ENCODE measurements at places on chromosomes 2 and 18.
A peak's percentile ranks its signal among the peaks of the same experiment; 100 is the strongest.

DNA sequence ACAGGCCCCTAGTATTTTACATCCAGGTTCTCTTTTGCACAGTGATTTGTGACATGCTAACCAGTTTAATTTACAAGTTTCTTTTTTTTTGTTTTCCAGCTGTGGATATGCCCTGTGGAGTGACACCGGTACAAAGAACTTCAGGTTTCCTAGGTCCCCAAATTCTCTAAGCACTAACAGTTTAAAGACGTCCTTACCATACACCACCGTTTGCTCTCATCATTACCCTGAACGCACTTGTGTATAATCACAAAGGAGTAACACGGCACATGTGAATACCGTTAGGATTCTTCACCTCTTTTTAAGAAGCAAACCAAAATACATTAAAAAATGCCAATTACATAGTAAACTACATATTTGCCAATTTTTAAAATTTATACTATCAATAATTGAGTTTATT, 853 bp downstream of the LANCL1 start:
- no peak for DNase-seq

DNA sequence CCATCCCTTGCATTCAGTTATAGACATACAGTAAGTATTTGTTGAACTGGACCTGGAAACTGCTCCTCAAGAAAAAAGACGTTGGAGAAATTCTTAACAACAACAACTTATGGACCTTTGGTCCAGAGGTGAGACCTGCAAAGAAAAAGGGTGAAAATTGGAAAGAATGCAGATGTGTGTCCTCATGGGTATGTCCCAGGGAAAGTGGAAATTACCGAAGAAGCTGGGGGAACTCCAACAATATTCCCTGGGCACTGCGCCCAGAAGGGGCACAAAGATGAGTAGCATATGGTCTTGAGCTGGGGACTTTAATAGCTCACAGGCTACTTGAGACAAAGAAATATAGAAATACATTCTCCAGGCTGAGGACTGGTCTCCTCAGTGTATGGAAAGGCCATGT, 35.5 kb upstream of the YWHAQ start:
- no peak for DNase-seq

DNA sequence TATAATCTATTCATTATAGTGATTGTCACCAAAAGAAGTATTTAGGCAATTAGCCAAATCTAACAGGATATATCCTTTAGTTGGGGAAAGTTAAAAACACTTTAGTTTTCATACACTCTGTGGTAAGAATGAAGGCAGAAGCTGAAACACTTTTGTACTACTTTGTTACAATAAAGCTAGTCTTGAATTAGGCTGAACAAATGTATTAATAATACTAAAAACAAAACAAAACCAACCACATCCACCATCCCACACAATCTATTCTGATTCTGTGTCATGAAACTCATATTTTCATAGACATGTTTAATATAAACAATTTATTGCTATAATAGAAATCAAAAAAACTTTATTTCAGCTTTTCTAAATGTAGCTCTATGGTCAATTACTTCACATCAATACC, 508.8 kb downstream of the ZEB2 start:
- no peak for DNase-seq

- DNase-seq, result no peak
Observed at GRCh38 chr2:108593547-108594098, 59.4 kb downstream of the LIMS1 start.

DNA sequence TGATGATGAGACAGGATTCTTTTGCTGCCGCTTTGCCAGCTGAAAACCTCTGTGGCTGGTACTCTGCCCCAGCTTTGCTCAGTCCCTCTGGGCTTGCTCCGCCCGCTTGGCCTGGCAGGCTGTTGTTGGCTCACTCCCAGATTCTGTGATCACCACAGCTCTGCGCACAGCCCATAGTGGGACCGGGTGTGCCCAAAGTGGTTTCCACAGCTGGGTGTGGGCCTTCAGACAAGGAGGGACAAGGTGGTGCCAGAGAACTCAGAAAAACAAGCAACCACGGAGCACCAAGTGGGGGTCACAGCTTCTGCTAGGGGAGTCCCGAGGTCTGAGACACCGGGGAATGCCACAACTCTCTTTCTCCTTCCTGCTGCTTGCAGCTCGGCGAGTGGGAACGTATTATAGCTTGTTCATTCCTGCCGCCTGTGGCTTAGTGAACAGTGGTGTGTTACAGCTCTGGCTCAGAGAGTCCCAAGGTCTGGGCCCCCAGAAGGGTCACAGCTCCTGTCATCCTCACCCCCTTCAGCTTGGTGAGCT, 9.2 kb upstream of the KYNU start:
- DNase-seq, result no peak

DNA sequence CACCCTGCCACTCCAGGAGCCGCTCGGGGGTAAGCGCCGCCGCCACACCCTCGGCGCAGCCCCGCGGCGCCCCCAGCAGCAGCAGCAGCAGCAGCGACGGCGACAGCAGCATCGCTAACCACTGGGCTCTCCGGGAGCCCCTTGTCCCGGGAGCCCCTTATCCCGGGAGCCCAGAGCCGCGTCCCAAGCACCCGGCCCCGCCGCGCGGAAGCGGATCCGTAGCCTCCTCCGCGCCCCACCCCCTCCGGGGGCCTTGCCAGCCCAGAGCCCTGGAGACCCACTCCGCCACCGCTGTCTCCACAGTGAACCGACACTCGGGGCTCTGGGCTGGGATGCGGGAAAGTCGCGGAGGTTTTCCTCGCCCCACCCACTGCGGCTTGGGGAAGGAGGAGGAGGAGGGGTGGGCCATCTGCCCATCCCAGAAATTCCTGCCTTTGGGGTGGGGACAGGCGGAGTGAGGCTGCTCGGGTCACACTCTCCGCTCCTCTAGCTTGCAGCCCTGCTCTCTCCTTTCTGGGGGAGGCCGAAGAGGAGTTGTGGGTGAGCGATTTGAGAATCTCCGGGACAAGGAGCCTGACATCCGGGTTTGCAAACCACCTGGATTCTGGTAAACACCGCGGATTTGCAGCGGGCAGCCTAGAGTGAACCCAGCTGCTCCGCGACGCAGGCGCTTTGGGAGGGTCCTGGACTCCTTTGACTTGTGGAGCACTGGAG, at the start of gene PLA2R1:
Gene PLA2R1 (minus strand): TSS at position 324 of the 714 bp plus-strand sequence. CDS start 212 bp downstream, at position 112.
- DNase-seq, result peak; percentile 13

- DNase-seq, result no peak
Observed at GRCh38 chr2:16773080-16773713, 107.6 kb upstream of the CYRIA start.

GRCh38 chr2:230000118-230000841, 68.4 kb downstream of the SLC16A14 start:
- no peak for DNase-seq

DNA sequence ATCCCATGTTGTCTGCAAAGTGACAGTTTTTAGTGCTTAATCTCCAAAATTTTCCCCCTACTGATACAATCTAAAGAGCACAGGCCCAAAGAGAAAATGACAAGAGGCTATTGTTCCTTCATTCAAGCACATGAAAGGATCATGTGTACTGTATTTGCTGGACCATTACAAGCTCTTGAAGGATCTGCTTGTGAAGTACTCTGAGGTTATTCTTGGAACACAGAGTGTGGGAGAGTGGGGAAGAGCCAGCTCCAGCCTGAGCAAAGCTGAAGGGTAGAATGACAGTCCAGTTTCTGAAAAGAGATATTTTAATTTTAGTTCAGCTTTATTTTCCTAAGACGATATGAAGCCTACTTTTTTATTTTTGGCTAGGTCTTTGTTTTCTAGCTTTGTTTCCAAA, 112.2 kb downstream of the GALNT3 start:
- DNase-seq, result no peak

DNA sequence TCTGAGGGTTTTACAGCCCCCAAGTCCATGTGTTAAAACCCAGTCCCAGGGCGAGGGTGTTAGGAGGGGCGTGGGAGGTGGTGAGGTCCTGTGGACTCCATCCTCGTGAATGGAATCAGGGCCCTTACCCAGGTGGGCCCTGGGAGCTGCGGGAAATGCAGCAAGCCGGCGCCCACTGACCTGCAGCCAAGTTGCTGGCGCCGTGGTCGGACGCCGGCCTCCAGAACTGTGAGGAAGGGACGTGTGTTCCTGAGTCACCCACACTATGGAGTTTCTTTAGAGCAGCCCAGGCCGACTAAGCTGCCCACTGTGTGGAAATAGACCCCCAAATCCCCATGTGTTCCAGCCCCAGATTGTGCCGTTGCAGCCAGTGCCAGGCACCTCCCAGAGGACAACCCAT, 26.4 kb downstream of the CTDP1 start:
- DNase-seq, result no peak

GRCh38 chr2:64649013-64649484, 4.7 kb downstream of the SERTAD2 start:
- DNase-seq, result no peak

DNA sequence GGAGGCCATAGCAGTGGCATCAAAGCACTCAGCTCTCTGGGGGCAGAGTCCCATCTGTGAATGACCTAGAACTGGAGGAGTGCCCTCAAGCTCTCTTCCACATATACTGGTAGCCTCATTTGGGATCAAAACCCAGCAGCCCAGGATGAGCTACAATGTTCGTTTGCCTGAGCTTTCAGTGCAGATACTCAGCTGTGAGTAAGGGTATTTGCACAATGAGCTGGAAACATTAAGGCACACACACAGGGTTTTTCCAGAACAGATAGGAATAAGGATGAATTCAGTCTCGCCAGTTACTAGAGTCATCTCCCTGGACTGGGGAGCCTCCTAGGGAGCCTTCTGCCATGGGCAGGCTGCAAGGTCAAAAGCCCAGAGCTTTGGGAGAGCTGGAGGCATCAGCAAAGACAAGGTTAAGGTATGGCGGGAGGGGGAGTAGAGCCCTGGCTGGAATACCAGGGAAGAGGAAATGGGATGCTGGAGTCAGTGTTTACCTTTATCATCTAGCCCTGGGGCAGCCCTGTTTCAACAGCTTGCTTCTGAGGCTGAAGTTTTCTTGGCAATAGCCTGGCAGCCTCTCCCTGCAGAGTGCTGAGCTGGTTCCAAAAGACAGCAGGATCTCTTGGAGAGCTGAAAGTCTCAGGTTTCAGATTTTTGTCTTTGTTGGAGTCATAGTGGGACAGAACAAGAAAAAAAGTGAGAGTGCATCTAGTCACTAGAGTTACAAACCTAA, 187.7 kb downstream of the LOXHD1 start:
- DNase-seq, result no peak

Measured in activated naive CD4-positive, alpha-beta T cell treated with anti-CD3 and anti-CD28 coated beads, Interleukin-2, amount 50 U/mL, for 16 hours (primary cell).